ENCODE measurements at places on chromosomes 11 and 22.

DNA sequence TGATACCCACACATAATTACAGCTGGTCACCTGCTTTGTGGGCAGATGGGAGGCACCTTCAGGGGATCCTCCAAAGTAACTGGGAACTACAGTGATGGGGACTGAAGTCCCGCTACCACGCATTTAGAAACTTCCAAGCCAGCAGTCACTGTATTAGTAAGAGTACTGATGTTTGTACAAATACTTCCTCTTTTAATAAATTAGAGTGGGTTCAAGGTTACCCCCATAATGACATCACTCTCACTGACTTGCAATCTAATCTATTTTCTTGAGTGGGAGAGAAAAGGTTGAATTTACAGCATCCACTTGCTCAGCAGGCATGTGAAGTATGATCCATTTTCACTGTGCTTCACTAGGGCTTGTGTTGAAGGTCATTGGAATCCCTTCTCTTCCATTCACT lies 72.1 kb upstream of the TIMP3 start:
- no peak for DNase-seq

DNA sequence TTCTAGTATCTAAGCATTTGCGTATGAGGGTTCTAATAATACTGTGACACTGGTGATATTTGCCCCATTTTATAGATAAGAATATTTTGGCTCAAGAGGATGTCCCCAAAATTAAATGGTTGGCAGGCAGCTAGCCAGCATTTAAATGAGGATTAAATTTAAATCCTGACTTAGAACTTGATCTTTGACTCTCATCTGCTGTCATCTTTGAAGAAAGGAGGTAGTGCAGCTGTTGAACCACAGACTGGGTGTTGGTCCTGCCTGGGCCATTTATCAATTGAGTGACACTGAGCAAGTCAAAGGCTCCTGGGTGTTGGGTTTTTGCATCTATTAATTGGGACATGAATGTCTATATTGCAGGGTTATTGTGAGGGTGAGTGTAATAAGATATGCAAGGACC lies 112.3 kb downstream of the INSC start:
- no peak for DNase-seq

GRCh38 chr11:724049-724777 lies 18.2 kb downstream of the EPS8L2 start:
- DNase-seq = no peak

DNA sequence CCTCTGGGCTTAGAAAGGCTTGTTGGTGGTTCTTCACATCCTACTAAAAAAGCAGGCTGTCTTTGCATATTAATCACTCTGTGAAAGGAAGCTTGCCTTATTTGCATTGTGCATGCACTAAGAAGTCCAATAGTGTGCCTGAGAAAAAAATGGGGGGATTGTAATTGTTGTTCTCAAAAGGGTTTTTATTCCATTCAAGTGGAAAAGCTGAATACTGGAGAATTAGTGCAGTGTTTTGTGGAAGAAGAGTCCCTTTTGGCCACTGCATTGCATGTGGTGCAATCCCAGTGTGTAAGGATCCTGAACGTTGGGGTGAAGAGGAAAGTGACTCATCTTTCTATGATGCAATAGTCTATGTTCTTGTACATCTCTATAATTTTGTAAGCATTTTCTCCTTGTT lies 16.5 kb downstream of the NCAM1 start:
- DNase-seq = no peak

- no peak for DNase-seq
Observed at GRCh38 chr11:42555190-42555589, 756.6 kb upstream of the API5 start.

DNA sequence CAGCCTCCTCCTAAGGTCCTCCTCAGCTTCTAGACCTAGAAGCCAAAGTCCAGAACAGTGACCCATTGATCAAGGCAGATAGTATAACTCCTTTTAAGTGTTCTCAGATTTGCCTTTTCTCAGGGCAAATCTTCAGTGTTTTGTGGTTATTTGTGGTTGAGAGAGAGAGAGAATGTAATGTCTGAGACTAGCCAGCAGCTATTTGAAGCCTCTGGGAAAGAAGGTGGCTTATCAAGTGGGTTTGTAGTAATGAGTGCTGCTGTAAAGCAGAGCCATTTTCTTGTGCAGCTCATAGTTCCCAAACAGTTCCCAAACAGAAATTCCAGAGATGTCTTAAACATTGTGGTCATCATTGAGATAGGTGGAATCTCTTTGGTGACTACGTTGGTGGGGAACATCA lies 89.5 kb downstream of the RNF169 start:
- no peak for DNase-seq

GRCh38 chr11:65719871-65720210 lies 757 bp downstream of the RNASEH2C start:
- peak; percentile 44 for DNase-seq
